ENCODE measurements at places on chromosomes 7 and 10.
A peak's percentile ranks its signal among the peaks of the same experiment; 100 is the strongest.

DNA sequence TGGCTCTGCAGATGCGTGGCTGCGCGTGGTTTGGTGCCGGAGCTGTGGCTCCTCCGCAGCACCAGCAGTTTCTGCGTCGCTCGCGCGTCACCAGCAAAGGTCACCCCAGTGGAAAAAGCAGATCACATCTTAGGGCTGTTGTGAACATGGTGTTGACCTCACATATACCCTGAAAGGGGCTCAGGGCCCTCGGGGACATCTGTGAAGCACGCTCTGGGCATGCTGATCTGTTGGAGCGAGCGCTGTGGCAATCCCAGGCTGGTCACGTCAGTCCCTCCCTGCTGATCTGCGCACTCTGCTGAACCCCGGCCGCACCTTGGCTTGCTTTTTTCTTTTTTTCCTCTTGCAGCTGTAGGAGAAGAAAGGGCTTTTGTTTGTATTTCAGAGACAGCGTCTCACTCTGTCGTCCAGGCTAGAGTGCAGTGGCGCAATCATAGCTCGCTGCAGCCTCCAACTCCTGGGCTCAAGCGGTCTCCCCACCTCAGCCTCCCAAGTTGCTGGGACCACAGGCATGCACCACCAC is 33.3 kb upstream of the AP5Z1 start:
- DNase-seq = no peak

- DNase-seq = peak; percentile 52
Measured at GRCh38 chr7:75945297-75946168, 30.6 kb downstream of the POR start.

DNA sequence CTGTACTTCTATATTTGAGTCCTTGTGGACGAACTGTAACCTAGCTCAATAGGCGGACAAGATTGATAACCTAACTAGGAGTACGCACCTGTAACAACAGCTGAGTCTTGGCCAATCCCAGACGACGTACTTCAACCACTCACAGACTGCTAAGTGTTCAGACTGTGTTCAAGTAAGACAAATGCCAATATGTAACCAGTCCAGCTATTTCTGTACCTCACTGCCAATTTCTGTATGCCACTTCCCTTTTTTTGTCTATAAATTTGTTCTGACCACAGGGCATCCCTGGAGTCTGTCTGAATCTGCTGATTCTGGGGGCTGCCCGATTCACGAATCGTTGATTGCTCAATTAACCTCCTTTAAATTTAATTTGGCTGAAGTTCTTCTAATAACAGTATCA is 32.2 kb downstream of the HACD1 start:
- no peak for DNase-seq

DNA sequence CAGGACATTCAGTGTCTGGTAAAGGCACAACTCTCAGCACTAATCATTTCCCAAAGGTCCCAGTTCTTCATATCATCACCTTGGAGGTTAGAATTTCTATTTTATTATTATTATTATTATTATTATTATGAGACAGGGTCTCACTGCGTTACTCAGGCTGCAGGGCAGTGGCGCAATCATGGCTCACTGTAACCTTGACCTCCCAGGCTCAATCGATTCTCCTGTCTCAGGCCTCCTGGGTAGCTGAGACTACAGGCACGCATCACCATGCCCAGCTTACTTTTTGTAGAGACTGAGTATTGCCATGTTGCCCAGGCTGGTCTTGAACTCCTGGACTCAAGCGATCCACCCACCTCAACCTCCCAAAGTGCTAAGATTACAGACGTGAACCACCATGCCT is 91.8 kb upstream of the DOCK1 start:
- no peak for DNase-seq

DNA sequence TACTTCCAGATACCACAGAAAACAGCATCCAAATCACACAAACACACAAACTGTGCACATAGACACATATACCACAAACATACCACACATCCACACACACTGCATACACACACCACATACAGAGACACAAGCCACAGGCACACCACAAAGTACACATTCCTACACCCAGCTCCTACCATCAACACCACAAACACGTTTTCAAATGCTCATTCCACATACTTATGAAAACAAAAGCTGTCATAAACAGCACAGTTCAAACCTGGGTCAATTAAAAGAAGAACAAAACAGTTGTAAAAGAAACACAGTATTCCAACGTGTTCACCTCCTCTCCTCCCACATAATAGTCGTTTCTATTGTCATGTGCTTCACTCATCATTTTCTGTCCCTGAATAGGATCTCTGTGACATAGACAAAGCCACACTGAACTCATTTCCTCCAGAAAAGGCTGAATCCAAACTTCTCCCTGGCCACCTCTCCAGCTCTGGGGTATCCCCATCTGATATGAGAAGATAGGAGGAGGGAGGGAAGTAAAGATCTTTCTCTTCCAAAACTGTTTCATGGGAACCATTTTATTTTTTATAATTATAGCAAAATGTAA is 89.2 kb downstream of the CXCL12 start:
- no peak for DNase-seq

- DNase-seq = peak; percentile 1
Measured at GRCh38 chr7:107815254-107815882, 12.3 kb upstream of the SLC26A3 start.

DNA sequence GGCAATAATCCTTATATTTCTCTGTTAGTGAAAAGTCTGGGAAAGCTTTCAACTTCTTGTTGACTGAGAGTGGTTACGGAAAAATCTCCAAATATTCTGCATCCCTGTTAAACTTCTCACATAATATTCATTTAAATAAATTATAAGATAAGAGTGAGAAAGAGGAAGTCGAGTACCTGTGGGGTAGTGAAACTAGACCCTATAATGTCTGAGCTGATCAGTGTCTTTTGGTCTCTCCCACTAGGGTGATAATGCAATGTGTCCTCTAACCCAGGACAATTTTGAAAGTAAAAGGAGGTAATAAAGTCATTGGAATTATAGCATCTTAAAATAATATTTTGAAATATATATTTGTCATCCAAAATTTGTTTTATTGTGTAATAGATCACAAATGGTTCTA is 2.1 kb upstream of the AGR3 start:
- no peak for DNase-seq

DNA sequence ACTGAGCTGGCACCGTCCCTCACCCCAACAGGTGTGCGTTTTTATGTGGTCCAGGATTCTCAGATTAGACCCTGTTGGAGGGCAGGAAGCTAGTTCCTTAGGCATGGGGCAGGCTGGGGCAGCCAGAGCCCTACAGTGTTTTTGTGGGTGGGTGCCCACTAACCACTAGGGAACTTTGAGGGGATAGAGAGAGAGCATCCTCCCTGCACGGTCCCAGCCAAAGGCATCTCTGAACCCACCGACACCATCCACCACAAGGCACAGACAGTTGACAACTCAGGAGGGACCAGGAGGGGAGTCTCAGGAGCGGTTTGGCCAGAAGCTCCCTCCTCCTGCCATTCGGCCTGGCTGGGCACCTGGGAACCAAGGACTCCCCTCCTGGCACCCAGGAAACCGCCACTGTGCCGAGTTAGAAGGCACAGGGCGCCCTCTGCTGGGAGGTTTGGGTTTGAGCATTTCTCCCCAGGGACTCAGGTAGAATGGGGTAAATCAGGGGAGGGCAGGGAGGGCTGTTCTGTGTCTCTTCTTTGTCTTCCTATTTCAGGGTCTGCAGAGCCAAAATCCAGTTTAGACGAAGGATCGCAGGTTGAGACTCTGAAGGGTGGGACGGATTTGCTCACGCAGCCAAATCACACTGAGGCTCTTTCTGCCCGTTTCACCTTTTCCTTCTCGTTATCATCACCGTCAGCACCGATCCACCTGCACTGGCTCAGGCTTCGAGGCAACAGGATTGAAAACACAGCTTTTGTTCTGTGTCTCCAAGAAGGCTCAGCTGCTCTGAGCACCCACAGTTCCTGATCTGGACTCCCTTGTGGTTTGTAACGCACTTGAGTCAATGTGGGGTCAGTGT is 84.8 kb upstream of the COL13A1 start:
- DNase-seq = peak; percentile 69

GRCh38 chr10:42637648-42638054 is 719 bp downstream of the ZNF33B start:
- no peak for DNase-seq

- no peak for DNase-seq
Measured at GRCh38 chr7:40643664-40644063, 508.9 kb downstream of the SUGCT start.

DNA sequence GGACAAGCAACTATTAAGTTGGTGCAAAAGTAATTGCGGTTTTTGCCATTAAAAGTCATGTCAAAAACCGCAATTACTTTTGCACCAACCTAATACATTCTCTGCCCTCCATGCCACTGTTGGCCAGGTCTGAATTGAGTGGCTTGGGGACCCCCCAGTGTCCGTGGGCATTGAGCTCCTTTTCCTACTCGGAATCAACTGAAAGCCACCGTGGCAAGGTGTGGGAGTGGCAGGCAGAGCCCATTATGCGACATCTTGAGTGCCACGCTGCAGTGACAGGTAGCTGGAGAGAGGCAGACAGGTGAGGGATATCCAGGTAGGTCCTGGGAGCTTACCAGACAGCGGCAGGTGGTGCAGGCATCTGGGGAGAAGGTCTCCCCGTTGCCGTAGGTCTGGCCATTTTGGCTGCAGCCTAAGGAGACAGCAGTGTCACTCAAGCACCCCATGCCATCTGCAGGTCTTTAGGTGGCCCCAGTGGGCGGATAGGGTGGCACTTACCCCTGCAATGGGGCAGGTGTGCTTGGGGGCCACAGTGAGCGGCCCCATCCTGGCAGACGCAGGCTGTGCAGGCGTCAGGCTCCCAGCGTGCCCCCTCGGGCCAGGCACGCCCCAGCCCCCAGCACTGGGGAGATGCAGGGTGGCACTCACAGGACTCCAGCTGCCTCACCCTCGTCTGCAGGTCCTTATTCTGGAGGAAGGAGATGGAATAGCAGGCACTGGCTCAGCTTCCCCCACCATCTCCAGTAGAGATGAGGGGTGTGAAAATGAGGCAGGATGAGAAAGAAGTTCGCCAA is 3.5 kb downstream of the KCP start:
- no peak for DNase-seq

DNA sequence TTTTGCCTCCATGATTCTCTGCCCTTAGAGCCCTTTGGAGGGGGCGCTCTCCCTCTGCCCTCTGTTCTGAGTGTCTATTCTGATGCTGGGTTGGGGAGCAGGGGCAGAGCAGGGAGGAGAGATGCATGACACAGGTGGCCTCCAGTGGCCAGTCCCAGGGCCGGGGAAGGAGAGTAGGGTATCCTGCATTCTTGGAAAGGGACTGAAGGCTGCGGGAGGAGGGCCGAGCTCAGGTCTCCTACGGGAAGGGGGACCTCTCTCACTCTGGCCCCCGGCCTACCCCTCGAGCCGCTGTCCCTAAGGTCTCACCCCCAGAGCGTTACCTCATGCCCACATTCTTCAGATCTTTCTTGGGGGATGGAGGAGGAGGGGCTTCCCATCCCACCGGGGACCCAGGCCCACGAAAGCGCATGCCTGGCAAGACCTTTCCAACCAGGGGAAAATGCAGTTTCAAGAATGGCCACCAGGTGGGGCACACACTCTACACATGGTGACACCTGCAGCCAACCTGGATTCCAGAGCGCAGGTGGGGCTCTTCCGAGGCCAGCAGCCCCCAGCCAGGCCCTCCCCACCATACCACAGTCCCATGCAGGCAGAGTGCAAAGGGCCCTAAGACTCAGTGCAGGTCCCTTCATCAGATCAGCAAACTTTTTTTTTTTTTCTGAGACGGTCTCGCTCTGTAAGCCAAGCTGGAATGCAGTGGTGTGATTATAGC is 86.4 kb downstream of the MYL10 start:
- peak; percentile 55 for DNase-seq

- peak; percentile 17 for DNase-seq
Measured at GRCh38 chr7:111312966-111313365, 222.0 kb downstream of the LRRN3 start.

- DNase-seq = peak; percentile 91
Measured at GRCh38 chr10:102710609-102711008, 3.6 kb downstream of the ARL3 start.

- no peak for DNase-seq
Measured at GRCh38 chr10:20911626-20912025, 14.5 kb upstream of the NEBL start.

DNA sequence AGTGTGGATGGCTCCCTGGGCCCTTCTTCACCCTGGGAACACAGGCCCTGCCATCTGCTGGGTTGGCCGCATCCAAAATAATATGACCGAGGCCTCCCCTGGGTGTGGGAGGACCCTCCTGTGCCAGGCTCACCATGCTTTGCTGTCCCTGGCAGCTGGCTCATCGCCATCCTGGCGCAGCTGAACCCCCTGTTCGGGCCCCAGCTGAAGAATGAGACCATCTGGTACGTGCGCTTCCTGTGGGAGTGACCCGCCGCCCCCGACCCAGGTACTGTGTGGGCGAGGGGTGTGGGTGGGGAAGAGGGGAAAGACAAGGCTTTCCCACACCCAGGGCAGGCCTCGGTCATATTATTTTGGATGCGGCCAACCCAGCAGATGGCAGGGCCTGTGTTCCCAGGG is 4.8 kb downstream of the ATP6V0E2 start:
- no peak for DNase-seq

DNA sequence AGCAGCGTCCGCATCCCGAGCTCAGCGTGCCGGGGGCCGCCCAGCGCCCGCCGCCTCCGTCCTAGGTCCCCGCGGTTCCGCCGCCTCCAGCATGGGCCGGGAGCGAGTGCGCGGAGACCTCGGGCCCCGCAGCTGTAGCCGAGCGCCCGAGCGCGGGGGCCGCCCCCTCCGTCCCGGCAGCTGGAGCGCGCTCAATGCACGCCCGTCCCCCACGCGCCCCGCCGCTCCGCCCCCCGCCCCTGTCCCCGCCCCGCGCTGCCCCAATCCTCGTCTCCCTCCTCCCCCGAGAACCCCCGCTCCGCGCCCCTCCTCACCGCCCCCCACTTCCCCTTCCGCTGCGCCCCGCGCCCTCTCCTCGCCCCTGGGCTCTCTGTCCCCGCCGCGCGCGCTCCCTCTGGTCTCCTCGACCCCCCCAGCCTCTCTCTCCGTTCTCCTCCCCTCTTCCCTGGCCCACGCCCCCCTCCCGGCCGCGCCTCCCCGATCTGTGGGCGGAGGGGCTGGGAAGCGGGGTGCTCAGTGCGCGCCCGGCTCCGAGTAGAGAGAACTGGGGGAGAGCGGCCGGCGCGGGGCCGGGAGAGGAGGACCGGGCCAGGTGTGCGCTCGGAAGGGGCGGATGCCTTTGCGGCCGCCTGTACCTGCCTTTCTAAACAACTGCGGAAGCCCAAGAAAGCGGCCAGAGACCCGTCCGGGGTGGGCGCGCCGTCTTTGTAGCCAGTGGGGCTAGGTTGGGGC is at the start of gene VIPR2:
Gene VIPR2, minus strand, starts transcription at position 110 of the 732 bp plus-strand sequence. Its CDS starts 96 bp downstream, at position 14.
- DNase-seq = no peak

DNA sequence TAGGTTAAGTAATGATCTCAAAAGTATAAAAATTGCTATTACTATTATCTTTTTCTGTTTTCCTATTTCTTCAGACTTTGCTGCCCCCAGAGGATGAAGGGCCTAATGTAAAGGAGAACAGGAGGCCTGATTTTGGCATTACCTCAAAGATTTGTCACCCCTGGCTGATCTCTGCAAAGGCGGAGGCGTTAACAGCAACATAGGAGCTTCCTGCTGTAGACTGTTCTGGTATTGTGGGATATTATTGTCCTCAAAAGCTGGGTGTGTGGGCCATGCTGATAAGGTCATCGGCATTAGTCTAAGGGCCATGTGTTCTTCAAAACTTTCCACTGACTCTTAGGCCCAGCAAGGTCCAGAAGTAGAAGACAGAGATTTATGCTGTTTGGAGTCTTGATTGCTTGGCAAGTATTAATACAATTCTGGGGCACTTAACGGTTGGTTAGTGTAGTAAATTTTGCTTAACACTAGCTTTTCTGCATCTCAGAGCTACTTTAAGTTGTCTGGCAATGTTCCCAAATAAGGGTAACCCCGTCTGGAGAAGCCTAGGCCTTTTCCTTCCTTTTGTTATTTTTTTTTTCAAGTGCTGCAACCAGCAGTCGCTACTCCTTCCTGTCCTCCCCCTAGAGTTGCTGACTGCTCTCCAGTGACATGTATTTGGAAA is 14.0 kb upstream of the ENTPD1 start:
- no peak for DNase-seq
